D341Med (cell line): ENCODE measurements at places on chromosomes 2 and 18.

DNA sequence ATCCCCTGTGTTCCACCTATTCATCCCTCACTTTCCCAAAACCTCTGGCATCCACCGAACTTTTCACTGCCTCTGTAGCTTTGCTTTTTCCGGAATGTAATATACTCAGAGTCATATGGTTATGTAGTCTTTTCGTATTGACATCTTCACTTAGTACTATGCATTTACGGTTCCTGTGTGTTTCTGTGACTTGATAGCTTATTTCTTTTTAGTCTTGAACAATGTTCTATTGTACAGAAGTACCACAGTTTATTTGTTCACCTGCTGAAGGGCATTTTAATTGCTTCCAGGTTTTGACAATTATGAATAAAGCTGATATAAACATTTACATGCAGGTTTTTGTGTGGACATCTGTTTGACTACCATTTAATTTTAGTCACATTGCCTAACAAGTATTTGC is 154.7 kb upstream of the DOK6 start:
- no peak for DNase-seq

DNA sequence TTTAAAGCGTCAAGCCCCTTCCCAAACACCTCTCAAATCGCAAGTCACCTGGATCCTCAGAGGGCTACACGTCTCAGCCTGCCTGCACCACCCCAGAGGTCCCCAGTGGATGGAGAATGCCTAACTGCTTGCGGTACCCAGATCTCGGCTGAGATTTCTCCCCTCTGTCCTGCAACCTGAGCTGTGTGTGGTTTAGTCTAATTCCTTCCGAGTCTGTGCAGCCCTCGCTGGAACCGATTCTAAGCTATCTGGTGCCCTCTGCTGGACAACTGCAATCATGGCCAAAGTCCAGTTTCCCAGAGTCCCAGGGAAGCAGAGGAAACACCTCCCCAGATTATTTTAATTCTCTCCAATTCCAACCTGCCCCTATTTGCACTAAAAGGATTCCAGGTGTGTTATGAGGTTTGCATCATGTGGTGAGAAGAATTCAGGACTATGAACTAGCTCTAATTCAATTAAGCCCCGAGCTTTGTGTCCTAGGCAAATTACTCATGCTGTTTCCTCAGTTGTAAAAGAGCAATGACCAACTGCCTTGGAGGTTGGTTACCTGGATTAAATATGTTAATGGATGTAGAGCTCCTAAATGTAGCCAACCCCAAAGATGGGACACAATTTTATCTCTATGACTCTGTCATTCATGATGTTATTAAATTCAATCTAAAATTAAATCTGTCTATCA is 276.1 kb upstream of the NCKAP5 start:
- peak; percentile 81 for DNase-seq

DNA sequence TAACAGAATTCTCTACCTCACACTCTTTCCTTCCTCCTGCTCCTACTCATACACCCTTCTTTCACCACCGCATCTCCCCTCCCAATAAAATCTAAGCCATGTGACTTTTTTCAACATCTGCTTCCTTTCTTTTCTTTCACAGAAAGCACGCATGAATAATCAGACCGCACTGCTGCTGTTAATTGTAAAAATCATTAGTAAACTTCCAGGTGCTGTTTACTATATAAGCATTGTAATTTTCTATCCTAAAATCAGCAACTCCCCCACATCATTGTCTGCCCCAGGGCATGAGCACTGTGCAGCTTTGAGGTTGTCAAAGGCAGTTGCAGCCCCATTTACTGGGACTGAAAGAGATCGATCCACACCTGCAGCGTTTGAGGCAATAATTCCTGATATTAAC is 782.6 kb upstream of the ID2 start:
- no peak for DNase-seq

GRCh38 chr2:37842732-37843440 is 82.2 kb upstream of the RMDN2 start:
- DNase-seq = no peak

GRCh38 chr2:208370881-208371633 is 35.5 kb upstream of the PTH2R start:
- DNase-seq = no peak

- DNase-seq = no peak
Observed at GRCh38 chr2:86001326-86001725, 104.4 kb downstream of the POLR1A start.

DNA sequence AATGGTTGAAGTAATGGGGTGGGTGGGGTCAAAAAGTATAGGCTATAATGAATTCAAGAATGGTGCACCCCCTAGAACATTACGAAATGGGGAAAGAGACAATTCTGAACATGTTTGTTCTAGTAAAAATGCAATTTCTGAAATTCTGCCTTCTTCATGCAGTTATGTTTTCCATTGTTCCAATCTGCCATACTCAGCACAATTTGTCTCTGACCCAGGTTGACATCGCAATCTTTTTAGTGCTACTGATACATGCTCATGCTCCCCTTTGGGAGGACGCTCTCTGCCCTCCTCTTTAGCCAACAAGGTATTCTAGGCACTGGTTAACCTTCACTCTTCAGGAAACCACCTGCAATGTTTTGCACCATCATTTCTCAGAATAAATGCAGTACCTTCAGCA is 1303.9 kb upstream of the PIK3C3 start:
- no peak for DNase-seq
